ENCODE measurements at places on chromosomes 12 and 14. TPM values are rescaled to one million over a fixed set of nuclear protein-coding genes. Genes with fewer than 3 reads are reported as not detected.

GDF11 gene
- 5.8 TPM for total RNA-seq

CD163L1 gene
- 16.7 TPM for total RNA-seq

PPP1R36 gene
- total RNA-seq: 1.3 TPM

SIX6 gene
- not detected for total RNA-seq

TSPAN8 gene
- total RNA-seq: 1.8 TPM

FBRSL1 gene
- total RNA-seq: 30.5 TPM

CFAP251 gene
- total RNA-seq: 2.1 TPM

SMCO3 gene
- not detected for total RNA-seq

PLD4 gene
- 0.06 TPM for total RNA-seq

C12orf42 gene
- total RNA-seq: not detected

C1RL gene
- total RNA-seq: 68.8 TPM

LRRC10 gene
- total RNA-seq: not detected

IL22 gene
- total RNA-seq: not detected

NT5DC3 gene
- 7.1 TPM for total RNA-seq

KRT74 gene
- not detected for total RNA-seq

Data from mesenteric fat pad (tissue), 1 donor.